Stimulated activated CD4-positive, alpha-beta T cell treated with anti-CD3 and anti-CD28 coated beads, Interleukin-2, amount 100 ng/mL, for 4 hours (primary cell): ENCODE measurements at places on chromosomes 12 and 14.

GRCh38 chr12:65881965-65882413 lies 57.7 kb downstream of the HMGA2 start:
- DNase-seq, result no peak

- no peak for DNase-seq
These were observed 252.5 kb downstream of the TMEM132C start for GRCh38 chr12:128519426-128519825.

- DNase-seq, result no peak
These were observed 710.2 kb downstream of the TRHDE start for GRCh38 chr12:72982356-72982755.

DNA sequence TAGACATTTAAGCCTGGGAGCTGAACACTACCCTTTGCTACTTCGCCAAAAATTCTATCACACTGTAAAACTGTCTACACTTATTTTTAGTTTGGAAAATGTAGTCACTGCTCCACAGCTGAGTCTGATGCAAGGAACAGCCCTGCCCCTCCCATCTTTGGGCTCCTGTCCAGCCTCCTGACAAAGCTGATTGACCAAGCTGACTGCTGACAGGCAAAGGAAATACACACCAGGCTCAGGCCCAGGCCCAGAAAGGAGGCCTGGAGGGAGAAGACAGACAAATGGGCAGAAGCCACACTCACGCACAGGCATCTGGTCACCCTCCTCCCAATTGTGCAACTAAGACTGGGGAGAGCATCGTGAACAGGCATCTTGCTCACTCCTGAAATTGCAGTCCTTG lies 55.3 kb downstream of the ISCA2 start:
- no peak for DNase-seq

- DNase-seq, result no peak
These were observed 188.4 kb downstream of the GPHN start for GRCh38 chr14:66696326-66696725.

- no peak for DNase-seq
These were observed 8.7 kb downstream of the FLRT2 start for GRCh38 chr14:85538636-85539035.

DNA sequence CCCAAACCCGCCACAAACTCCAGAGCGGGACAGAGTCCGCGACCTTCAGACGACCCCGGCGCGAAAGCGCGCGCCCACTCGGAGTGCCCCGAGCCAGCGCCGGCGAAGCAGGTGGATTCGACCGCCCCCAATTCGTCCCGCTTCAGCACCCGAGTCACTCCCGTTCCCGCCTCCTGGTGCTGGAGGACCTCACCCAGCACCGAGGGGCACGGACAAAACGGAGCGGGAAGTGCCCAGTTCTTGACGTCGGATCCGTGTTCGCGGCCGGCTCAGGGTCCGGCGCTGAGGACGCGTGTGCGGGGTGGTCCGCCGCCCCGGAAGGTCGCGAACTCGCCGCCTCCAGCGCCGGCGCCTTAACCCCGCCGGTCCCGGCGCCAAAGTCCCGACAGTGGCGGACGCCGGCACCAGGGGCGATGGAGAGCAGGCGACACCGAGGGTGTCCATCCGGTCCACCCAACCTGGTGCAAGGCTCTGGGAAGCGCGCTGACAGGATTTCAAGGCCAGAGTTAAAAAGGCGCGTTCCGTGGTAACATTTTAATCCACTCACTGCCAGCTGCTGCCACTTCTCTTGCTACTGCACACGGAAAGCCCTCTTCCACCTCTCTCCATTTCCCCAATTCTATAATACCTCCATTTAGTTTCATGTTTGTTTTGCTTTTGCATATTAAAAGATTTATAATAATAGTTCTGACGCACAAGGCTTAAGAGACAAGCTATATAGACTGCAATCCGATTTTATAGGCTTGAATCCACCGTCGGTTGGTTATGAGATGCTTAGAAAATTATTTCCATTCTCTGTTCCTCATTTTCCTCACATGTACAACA lies 240.0 kb upstream of the CPNE8 start:
- no peak for DNase-seq

GRCh38 chr12:131425112-131426075 lies 285.5 kb upstream of the SFSWAP start:
- DNase-seq, result no peak
